Astrocyte (in vitro differentiated cells and primary cell): ENCODE measurements at places on chromosomes 1 and 21. TPM values are rescaled to one million over a fixed set of nuclear protein-coding genes. Genes with fewer than 3 reads are reported as not detected.

DNA sequence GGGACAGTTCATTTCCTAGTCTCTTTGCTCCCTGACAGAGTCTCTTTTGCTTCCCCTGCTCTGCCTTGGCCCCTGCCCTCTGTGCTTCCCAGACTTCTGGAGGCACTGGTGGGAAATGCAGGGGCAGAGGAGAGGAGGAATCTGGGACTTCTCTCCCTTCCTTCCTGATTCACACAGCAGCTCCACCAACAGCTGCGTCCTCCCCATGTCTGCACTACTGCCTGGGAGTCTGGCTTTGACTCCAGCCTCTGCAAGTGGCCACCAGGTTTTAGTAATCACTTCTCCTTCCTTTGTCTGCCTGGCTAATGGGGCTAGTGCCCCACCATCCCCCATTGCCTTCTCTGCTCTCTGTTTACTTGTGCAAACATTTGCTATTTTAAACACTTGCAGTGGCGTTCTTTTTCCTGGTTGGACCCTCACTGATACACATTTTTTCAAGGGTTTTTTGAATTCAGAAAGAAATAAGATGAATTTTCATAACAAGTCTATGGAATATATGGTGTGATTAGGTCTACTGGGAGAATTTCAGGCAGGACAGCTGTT lies 21.9 kb downstream of the FASLG start:
- DNase-seq = no peak

DNA sequence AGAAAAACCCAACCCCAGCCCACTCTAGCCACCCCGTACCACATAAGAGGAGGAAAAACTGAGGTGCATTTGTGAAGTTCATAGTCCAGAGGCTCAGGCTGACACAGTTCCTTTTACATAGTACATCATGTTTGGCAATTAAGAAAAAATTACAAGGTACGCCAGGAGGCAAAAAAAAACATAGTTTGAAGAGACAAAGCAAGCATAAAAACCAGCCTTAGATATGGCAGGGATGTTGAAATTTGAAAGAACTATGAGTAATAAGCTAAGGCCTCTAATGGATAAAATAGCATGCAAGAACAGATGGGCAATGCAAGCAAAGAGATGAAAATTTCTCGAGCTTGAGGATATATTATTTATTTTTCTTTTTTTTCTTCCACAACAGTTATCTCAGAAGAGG lies 31.9 kb downstream of the MIXL1 start:
- no peak for DNase-seq

DNA sequence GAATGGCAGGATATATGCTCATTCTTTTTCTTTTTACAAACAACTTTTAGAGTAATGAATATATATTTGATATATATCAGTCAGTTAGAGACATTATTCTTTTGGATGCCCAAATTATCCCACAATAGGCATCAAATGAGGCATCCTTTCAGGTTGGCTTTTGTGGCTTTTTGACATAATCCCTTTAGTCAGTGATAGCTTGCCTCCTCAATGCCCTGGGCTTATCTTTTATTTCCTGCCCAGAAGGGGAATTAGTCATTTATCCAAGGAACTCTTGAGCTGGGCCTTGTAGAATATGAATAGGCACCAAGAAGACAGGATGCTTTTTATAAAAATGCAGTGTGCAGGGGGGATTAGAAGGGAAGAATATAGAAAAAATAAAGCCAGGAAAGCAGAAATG lies 22.2 kb downstream of the EPHX4 start:
- no peak for DNase-seq

The KCNJ15 gene
- 1.8 and 2.2 TPM in 2 replicates for total RNA-seq

The HES2 gene
- total RNA-seq = 0.94 and 3.0 TPM in 2 replicates

GRCh38 chr1:234091065-234091401 lies 186.6 kb downstream of the SLC35F3 start:
- no peak for DNase-seq

- DNase-seq = peak; percentile 68
Observed at GRCh38 chr1:210696709-210697108, 368.0 kb downstream of the HHAT start.

The NCMAP gene
- not detected in 2 replicates for total RNA-seq
